Left colon (tissue), 2 donors: ENCODE measurements at places on chromosomes 1 and 21. TPM values are rescaled to one million over a fixed set of nuclear protein-coding genes. Genes with fewer than 3 reads are reported as not detected.

- no peak for DNase-seq
Measured at GRCh38 chr21:38925478-38925877, 119.7 kb downstream of the ETS2 start.

DNA sequence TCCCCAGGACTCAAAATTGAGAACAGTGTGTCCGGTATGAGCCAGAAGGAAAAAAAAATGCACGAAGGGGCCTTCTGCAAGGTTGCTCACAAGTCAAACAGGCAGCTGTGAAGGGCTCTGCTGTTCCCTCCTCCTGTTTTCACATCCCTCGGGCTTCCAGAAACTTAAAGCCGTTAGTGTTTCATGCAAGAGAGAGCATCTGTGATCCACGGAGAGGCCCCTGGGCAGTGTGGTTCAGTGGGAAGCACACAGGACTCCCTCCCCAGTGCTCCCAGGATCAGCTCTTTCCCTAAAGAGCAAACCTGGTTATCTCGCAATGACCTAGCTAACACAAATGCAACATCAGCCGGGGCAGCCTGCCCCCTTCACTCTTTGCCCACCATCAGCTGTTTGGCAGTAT lies 2.9 kb upstream of the MATN1 start:
- no peak for DNase-seq

DNA sequence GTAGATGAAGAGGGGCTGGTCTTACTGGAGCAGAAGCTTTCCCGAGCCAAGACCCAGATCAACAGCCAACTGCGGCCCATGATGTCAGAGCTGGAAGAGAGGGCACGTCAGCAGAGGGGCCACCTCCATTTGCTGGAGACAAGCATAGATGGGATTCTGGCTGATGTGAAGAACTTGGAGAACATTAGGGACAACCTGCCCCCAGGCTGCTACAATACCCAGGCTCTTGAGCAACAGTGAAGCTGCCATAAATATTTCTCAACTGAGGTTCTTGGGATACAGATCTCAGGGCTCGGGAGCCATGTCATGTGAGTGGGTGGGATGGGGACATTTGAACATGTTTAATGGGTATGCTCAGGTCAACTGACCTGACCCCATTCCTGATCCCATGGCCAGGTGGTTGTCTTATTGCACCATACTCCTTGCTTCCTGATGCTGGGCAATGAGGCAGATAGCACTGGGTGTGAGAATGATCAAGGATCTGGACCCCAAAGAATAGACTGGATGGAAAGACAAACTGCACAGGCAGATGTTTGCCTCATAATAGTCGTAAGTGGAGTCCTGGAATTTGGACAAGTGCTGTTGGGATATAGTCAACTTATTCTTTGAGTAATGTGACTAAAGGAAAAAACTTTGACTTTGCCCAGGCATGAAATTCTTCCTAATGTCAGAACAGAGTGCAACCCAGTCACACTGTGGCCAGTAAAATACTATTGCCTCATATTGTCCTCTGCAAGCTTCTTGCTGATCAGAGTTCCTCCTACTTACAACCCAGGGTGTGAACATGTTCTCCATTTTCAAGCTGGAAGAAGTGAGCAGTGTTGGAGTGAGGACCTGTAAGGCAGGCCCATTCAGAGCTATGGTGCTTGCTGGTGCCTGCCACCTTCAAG lies 57.3 kb downstream of the LAMC2 start:
- DNase-seq: no peak

DNA sequence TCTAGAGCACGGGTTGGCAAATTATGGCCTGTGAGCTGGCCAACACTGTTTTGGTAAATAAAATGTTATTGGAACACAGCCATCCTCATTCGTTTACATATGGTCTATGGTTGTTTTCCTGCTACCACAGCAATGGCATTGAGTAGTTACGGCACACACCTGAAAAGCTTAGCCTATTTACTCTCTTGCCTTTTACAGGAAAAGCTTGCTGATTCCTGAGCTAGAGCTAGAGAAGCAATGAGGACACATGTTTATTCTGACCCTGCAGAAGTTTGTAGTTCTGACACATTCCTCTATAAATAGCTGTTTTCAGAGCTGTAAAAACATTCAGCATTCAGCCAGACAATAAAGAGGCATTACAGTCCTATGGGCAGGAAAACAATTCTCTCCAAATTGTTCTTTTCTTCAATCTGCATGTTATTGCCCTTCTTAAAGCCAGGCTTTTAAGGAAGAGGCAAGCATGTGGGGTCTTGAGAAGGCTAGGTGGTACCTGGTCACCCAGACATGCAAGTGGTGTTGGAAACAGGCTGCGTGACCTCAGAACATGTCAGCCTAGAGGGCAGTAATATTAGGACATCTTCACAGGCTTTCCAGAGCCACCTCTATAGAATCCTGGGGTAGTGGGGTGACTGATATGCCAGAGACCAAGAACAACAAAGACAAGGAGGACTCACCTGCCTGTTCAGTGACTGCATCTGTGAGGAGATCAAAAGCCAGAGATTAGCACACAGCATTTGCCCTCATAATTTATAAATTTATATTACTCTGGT lies 1.6 kb downstream of the FCRL2 start:
- no peak for DNase-seq

DNA sequence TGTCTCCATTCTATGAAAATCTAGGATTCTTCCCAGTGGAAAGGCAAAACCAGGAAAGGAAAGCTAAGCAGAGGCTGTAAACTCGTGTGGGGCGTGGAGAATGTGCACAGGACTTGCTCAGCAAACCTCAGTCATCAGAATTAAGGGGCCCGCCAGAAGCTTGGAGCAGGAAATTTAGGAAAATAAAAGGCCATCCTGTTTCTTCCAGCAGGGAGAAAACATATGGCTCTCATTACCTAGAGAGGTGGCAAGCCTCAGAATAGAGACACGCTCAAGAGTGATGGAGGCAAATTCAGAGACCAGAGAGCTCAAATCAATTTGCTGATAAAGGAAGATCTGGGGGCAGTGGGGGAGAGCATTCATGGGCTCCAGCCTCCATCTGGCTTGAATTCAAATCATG lies 151.9 kb upstream of the KLHDC7A start:
- no peak for DNase-seq

GRCh38 chr1:116827607-116828105 lies 73.4 kb downstream of the CD2 start:
- no peak for DNase-seq

DNA sequence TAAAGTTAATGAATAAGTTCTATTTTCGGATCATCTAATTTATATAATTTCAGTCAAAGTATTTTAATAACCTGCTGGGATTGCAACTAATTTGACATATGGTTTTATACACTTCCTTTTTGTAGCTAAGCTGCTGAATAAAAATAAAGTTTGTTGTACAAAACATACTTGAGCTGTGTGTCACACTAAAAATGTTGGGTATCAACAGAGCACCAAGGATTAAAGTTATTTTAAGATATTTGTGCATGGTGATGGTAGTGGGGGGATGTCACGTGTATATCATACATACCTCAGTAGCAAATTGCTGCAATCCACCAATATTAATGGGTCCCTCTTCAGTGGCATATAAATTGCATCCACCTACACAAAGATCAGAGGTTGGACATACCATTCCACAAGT lies 199.6 kb downstream of the DPYD start:
- no peak for DNase-seq

The ATPAF1 gene
- total RNA-seq: 52.2 TPM

DNA sequence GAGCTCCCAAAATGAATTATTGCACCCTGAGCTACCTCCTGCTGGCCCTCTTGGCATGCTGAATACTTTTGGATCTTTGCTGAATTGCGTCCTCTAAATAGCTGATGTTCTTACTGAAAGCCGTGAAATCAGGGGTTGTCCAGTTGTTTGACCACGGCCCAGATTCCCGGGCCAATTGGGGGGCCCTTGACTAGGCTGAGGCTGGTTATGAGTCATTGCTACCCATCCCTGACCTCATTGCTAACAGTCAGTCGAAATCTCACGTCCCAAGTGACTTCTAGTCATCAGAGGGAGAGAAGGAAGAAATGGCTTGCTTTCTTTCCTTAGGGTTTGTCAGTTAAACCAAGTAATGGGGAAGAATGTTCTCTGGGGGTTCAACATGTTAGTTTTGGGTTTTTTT lies 37.4 kb downstream of the SMYD2 start:
- no peak for DNase-seq

DNA sequence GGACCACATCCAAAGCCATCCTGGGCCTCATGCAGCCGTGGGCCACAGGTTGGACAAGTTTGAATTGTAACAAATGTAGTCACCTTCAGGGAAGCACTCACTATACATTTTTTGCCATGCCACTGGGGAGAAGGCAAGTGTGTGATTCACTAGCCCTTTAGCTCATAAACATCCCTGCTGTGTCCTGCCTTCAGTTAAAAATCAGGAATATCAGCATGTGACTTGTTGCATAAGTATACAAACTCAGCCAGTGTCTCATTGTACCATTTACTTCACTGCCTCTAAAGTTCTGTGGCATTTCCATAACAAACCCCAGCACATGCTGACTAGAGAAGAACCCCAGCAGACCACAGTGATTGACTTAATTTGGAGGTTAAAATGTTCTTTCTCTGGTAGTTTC lies 142.0 kb upstream of the C1orf105 start:
- no peak for DNase-seq

The NBPF4 gene
- total RNA-seq: not detected

The SGIP1 gene
- total RNA-seq: 2.4 TPM

DNA sequence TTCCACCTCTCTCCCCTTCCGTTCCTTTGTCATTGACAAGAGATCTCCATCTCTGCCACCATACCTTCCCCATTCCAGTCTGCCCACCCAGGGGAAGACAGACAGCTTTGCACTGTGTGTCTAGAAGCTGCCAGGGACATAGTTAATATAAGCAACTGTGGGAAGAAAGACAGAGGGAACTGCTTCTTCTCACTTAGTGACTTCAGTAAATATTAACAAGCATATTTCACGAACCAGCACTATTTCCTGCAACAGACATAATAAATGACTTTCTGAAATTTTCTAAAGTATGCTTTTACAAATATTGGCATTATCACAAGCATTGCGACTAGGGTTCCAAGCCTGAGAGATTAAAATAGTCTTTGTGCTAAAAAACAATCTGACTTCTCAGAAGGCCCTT lies 43.2 kb upstream of the SLC6A9 start:
- DNase-seq: no peak

GRCh38 chr1:154988058-154988954 lies 5.1 kb upstream of the LENEP start:
- DNase-seq: no peak

- DNase-seq: no peak
Measured at GRCh38 chr21:33510826-33511225, 19.3 kb upstream of the DNAJC28 start.

GRCh38 chr1:199463521-199464127 lies 563.9 kb upstream of the NR5A2 start:
- no peak for DNase-seq
